Nephron progenitor cell (in vitro differentiated cells): ENCODE measurements at places on chromosomes 4 and X.

GRCh38 chrX:104151037-104151436, 5.8 kb downstream of the SLC25A53 start:
- no peak for DNase-seq

- no peak for DNase-seq
Measured at GRCh38 chr4:125132729-125133128, 182.0 kb upstream of the FAT4 start.

- peak; percentile 7 for DNase-seq
Measured at GRCh38 chrX:19772822-19773628, 114.4 kb downstream of the SH3KBP1 start.

- no peak for DNase-seq
Measured at GRCh38 chrX:123424546-123424945, 240.5 kb downstream of the GRIA3 start.

DNA sequence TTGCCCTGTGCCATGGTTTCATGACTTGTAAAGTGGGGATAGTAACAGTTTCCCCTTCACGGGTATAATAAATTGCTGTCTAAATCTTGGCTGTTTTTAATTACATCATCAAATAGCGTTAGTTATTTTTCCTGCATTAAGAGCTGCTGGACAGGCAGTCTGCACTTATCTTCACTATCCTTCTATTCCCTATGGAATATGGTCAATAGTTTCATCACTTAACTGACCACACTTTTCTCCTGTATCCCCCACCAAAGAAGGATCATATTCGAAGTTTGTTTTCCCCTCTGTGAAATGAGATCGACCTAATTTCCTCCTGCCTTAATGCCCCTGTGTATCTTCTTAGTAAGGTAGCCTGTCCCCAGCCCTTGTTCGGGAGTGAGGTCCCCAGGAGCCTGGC, 133.2 kb downstream of the SHROOM3 start:
- DNase-seq = no peak

GRCh38 chr4:166043801-166044200, 170.8 kb downstream of the TLL1 start:
- DNase-seq = no peak

DNA sequence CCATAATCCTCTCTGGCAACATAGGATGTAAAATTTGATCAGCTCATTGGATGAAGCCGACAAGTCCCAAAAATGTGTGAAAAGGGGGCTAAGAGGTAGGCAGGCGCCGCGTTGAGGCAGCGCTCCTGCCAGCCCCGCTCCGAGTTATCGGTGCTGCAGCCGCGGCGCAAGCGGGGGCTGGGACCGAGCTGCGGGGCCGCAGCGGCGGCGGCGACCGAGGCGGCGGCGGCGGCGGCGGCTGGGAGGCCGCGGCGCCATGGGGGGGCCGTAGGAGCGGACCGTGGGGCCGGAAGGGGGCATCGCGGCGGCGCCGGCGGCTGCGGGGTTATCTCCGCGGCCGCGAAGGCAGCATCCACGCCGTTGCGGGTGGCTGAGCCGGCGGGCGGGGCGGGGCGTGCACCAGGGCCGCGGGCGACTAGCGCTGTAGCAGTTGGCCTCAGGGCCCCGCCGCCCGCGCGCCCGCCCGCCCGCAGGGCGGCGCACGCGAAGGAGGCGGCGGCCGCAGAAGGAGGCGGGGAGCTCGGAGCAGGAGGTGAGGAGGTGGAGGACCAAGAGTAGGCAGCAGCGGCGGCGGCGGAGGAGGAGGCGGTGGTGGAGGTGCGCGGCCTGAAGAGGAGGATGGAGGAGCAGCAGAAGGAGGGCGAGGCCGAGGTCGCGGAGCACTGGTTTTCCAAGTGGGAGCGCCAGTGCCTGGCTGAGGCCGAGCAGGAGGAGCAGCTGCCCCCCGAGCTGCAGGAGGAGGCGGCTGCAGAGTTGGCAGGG, 126.0 kb upstream of the CXorf66 start:
- peak; percentile 71 for DNase-seq

DNA sequence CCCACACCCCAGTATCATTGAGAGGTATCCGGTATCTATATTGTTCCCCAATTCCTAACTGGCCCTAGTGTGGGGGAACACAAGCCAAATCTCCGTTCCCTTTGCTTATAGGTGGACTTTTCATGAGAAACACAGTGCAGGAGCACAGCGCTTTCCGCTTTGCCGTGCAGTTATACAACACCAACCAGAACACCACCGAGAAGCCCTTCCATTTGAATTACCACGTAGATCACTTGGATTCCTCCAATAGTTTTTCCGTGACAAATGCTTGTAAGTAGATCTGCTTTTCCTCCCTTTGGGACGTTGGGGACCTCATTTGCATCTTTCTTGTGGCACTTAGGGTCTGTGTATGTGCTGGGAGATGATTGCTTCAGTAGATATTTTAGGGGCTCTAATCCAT, 1.6 kb downstream of the GRIA3 start:
- no peak for DNase-seq

DNA sequence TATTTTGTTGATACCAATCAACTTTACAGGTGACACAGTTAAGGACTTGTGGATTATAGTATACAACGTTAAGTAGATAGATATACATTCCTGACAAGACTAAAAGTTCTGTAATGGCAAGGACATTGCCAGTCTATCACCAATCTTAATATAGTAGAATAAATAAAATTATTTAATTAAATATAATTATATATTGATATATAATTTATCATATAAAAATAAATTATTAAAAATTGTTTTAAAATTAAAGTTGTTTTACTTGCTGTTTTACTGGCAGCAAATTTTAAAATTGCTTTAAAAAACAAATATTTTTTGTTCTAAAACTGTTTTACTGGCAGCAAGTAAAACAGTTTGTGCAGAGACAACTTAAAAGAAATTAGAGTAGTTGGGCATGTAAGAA, 18.7 kb downstream of the TNIP3 start:
- no peak for DNase-seq

DNA sequence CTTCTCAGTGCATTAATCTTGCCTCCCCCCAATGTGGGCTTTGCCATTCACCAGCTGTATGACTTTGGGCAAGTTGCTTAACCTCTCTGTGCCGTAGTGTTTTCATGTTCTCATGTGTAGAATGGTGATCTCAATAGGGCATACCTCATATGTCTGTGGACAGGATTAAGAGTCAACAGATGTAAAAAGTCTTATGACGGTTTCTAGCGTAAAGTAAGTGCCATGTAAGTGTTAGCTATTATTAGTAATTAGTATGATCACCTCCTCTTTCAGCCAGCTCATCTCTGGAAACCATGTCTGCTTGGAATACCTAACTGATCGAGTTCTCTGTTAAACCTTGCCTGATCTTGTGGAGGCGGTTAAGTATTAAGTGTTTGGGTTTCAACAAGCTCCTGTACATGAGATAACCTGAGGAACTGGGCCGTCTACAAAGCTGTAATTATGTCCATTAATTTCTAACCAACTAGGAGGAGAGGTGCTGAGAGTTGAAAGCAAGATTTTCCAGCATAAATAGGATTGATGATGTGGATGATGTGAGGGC, 66.3 kb downstream of the TSC22D3 start:
- DNase-seq = no peak

DNA sequence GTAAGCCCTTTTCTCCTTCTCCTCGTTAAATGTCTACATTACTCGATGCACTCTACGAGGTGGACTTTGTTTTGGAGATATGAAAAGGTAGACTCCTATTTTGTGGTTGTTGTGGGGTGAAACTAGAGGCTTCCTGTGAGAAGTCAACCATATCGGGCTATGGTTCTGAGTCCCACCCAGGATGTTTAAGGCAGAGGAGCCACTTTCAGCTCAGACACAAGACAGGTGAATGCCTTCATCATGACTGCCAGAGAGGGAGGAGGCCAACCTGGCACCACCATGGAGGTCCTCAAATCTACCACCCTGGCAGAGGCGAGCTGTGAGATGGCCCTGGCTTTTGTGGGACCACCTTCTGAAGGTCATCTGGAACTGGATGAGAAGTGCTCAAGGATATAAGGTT, 154.4 kb upstream of the KLF3 start:
- DNase-seq = no peak

DNA sequence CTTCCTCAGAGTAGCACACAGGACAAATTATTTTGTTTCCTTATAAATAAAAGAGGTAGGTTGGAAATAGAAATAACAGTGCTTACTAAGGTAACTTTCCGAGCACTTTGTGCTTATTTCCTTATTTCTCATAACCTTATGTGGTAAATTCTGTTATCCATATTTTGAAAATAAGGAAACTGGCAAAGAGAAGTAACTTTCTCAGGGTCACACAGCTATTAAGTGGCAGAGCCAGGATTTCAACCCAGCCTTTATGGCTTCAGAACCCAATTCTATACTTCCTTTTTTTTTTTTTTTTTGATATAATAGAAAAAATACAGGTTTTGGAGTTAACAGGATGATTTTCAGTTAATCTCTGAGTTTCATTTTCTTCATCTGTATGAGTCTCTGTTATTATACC, 3.3 kb downstream of the UTP3 start:
- no peak for DNase-seq

- no peak for DNase-seq
Measured at GRCh38 chr4:105714071-105714521, 5.5 kb downstream of the GSTCD start.

GRCh38 chr4:2816401-2816954, 23.6 kb downstream of the SH3BP2 start:
- no peak for DNase-seq

- DNase-seq = peak; percentile 12
Measured at GRCh38 chr4:186727169-186727976, 3.7 kb upstream of the FAT1 start.

DNA sequence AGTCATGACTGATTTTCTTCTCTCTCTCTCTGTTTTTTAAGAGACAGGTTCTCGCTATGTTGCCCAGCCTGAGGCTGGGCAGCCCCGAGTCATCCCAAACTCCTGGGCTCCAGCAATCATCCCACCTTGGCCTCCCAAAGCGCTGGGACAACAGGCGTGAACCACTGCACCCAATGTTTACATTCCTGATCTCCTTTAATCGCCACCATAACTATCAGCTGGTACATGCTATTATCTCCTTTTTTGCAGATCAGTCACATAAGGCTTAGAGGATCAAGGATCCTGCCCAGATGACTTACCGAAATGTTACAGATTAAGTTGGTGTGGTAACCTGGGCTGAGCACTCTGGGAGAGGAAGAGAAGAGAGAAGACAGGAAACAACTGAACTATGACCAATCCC, 1.5 kb upstream of the USP46 start:
- DNase-seq = no peak

DNA sequence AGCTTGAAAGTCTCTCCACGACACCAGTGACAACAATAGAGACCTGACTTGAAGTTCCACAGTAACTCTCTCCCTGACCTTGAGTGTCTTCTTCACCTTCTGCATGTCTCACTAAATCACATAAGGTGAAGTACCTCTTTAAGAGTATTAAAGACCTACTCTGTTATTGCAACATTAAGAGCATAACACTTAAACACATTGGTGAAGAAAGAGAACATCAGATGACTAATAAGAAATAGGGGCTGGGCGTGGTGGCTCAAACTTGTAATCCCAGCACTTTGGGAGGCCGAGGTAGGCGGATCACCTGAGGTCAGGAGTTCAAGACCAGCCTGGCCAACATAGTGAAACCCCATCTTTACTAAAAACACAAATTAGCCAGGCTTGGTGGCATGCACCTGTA, 33.9 kb upstream of the MAPK10 start:
- no peak for DNase-seq

GRCh38 chrX:139949703-139950102, 15.6 kb downstream of the CXorf66 start:
- DNase-seq = no peak

GRCh38 chr4:31088600-31089230, 368.5 kb downstream of the PCDH7 start:
- no peak for DNase-seq

- no peak for DNase-seq
Measured at GRCh38 chrX:72262077-72262476, 15.0 kb downstream of the RPS4X start.

GRCh38 chrX:9135901-9136510, 102.1 kb upstream of the FAM9B start:
- DNase-seq = no peak

DNA sequence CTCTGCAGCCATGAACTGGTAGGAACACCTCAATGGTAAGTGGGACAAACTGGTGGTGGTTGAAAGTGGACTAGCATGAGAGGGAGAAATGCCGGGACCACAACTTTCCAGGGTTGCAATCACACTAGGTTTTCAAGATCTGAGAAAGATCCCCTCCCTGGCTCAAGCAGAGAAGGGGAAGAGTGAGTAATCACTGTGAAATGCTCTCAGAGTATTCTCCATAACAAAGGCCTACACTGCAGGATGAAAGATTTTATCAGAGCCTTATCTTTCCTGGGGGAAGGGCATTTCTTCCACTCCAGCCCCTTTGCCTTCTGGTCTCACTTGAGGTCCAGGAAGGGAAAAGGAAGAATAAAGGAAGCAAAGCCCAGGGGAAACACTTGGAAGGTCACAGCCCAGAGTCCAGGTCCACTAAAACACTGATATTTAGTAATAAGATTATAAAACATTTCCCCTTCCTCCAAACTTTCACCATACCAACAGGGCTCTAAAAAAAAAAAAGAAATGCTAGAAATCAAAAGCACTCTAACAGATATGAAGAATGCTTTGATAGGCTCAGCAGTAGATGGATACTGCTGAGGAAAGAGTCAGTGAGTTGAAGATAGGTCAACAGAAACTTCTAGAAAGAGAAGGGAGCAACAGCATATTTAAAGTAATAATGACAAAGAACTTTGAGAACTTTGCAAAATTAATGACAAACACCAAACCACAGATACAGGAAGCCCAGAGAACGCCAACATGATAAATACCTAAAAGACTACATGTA, 95.9 kb downstream of the WDFY3 start:
- no peak for DNase-seq

GRCh38 chr4:128394778-128395177, 107.2 kb upstream of the PGRMC2 start:
- DNase-seq = no peak

DNA sequence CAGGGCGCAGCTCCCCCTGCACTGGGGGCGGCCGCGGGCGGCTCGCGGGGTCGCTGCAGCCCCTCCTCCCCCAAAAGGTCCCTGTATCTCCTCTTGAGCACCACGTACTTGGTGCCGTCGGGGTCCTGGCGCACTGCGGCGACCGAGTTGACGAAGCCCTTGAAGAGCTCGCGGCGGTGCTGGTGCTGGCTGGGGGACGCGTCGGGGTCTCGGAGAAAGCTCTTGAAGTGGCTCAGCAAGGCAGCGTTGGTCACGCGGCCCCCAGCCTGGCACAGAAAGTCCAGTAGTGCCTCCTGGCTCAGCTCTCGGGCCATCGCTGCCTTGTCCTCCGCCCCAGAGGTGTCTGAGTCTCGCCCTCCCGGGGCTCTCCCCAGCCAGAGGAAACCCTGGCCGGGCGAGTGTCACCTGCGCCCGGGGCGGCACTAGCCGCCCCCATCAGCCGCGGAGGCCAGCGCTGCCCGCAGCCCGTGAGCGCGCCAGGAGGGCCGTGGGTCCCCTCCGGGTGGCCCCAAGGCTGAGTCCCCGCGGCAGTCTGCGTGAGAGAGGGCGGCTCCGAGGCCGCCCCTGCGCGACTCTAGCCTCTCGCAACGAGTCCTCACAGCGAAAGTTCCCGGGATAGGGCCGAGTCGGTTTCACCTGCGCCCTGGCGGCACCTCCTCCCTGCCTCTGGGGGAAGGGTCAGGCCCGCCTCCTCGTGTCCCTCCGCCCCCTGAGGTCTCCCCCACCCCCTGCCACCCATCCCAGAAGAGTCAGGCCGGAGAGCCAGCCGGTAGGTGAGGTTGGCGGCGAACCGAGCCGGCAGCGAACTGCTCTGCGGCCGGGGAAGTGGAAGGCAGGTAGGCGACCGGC, at the start of gene SOWAHB:
SOWAHB (minus strand) TSS at position 609 of the 849 bp plus-strand sequence; CDS start at position 314, 295 bp downstream.
- DNase-seq = peak; percentile 68

- DNase-seq = no peak
Measured at GRCh38 chr4:18291256-18291655, 269.7 kb upstream of the LCORL start.
